Kidney (tissue), 22 donors: ENCODE measurements at places on chromosomes 3 and 15. TPM values are rescaled to one million over a fixed set of nuclear protein-coding genes. Genes with fewer than 3 reads are reported as not detected.

CPN2 gene
- 15.8 TPM for polyA plus RNA-seq

GRCh38 chr15:66774001-66774814 is 72.2 kb downstream of the SMAD6 start:
- DNase-seq, result peak; percentile 95

- no peak for DNase-seq
Observed at GRCh38 chr3:28042707-28043106, 198.7 kb upstream of the CMC1 start.

GRCh38 chr15:59160880-59161593 is 45.6 kb upstream of the LDHAL6B start:
- peak; percentile 62 for DNase-seq

DNA sequence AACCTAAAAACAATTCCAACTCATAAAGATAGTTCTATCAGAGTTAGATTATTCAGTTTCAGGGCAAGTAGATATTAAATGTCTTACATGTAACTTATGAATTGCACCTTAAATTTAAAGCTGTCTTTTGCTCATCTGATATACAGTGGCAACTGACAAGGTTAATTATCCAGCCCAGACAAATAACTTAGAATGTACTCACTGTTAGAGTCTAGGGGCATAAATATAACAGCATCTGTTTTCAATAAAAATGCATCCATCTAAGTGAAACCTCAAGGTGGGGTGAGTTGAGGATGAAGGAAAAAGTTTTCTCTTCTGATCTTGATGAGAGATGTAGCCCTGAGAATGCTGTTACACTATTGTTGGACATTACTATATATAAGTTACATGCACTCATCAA is 112.6 kb downstream of the FBN1 start:
- DNase-seq, result no peak
